ENCODE measurements at places on chromosomes 12 and 14.

DNA sequence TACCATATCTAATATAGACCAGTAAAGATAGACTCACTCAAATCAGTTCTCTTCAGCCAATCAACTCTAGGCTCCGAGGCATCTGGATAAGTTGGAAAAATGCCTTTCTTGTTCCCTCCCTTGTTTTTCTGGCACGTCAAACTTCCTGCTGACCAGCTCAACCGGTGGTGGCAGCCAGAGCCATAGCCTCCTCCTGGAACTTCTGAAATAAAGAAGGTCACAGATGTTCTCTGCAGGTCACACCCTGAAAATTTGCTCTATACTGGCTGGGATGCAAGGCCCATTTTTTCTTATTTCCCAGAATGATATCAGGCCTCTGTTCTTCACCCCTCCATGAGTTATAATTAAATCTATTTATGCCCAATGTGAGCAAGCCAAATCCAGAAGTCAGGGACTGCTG lies 81.9 kb downstream of the BMP4 start:
- no peak for DNase-seq

- DNase-seq: no peak
Measured at GRCh38 chr12:95942101-95942523, 302 bp downstream of the CCDC38 start.

GRCh38 chr12:6133642-6134041 lies 9.2 kb upstream of the VWF start:
- no peak for DNase-seq

DNA sequence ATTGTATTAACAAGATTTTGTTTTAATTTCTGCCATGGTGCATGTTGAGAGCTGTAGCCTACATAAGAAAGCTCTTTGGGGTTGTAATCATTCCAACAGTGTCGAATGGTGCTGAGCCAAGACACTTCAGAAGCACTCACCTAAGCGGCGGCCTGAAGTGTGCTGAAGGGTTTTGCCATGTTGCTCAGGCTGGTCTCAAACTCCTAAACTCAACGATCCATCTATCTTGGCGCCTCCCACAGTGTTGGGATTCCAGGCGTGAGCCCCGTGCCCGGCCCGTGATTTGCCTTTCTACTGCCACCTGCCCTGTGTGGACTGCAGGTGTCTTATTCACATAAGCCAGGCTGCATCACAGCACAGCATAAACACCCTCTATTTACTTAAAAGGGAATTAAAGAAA lies 48.9 kb downstream of the AMN start:
- DNase-seq: no peak

DNA sequence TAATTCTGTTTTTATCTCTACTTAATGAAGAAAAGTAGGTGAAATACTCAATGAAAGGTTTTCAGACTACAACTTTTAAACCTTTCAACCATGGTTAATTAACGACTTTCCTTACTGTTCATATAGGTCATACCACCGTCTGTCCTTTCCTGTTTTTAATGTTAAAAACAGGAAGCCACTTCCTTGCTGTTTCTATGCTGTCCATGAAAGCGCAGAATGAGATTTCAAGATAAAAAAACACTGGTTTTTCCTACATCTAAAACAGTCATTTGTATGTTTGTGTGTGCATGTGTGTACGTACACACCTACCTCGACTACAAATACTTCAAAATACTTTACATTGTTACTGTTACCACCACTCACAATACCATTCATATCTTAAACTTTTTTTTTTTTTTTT lies 27.3 kb downstream of the SPTLC2 start:
- DNase-seq: no peak

DNA sequence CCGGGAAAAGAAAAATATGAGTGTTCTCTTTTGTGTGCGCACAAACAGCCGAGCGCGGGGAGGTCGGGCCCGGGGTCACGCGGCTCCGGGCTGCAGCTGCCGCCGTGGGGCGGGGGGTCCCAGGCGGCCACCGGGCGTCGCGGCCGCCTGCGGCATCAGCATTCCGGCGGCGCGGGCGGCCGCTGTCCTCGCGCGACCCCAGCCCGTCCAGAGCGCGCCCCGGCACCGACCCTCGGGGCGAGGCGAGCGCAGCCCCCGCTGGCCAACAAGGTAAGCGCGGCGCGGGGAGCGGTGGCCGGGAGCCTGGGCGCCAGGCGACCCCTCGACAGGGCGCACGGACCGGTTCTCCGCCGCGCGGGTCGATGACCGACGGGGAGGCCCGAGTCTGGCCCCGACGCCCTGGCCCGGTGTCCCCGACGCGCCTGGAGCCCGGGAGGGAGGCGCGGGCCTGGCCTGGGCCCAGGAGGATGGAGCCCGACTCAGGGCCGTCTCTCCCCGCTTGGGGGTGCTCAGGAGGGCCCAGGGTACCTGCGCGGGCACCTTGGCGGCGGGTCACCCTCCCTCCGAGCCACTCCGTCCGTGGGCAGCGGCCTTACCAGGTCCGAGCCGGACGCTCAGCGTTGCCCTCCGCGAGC lies 103.9 kb upstream of the DIO3 start:
- DNase-seq: no peak

GRCh38 chr12:100755186-100755585 lies 39.4 kb upstream of the ANO4 start:
- DNase-seq: no peak
